HS-5 (cell line): ENCODE measurements at places on chromosomes 7 and 10.
A peak's percentile ranks its signal among the peaks of the same experiment; 100 is the strongest.

- DNase-seq = no peak
Measured at GRCh38 chr7:88969167-88969566, 173.6 kb upstream of the TEX47 start.

DNA sequence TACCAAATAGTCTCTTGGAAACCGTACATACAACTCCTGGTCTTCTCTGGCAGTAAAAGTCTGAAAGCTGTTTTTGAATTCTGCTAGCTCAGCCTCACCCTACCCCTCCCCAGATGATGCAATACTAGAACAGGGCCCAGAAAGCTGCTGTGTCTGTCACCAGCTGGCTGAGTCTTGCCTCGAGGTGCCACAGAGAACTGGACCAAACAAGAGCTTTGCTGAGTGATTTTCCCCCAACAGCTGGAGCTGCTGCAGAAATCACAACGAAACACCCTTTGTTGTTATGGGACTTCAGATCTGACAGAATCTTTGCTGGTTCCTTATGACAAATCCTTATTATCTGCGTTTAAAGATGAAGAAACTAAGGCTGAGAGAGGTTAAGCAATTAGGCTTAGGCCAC, 134.1 kb downstream of the SPAG6 start:
- DNase-seq = no peak

DNA sequence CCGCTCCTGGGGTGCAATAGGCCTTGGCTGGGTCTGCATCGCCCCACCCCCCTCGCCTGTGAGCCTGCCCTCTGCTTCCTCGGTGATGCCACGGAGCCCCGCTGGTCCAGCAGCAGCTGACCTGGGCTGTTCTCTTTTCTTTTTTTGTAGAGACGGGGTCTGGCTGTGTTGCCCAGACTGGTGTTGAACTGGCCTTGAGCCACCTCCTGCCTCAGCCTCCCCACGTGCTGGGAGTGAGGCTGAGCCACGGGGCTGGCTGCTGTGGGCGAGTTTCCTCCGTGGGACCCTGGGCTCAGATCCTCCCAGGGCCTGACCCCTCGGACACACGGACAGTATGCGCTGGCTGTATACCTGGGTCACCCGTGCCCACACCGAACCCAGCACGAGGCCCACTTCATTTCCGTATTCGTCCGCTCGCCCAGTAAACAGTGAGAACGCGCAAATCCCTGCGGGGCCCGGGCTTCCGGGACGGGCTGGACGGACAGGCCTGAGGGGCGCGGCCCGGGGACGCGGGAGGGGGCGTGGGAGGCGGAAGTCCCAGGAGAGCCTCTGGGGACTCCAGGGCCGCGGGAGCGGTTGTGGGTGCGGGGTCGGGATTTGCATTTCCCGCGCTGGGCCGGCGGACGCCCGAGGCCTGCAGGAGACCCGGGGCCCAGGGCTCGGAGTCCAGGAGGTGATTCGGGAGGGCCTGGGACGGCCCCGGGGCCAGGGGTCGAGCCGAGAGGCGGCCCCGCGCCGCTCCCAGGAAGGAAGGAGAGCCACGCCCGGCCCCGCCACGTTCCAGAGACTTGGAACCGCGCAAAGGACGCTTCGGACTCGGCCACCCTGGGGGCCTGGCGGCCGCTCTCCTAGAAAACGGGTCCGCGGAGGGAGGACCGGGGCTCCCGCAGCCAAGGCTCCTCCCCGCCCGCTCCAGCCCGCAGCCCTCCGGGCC, 57.7 kb upstream of the DNAJB6 start:
- DNase-seq = no peak

- DNase-seq = no peak
Measured at GRCh38 chr10:76310588-76311080, 879.2 kb downstream of the LRMDA start.

DNA sequence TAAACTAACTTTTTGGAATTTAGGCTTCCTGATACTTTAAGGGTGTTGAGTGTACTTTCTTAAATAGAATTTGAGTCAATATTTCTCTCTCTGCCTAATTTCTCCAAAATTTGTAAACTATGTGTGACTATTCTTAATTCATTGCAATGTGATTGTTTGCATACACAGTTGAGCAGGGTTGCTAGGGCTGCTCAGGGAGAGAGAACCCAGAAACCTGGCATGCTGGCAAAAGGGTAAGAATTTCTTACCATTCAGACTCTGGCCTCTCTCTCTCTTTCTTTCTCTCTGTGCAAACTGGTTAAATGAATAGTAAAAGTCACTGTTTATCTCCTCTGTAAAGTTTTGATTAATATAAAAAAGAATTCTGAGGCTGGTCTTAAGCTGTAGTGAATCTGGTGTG, 51.0 kb upstream of the NAMPT start:
- no peak for DNase-seq

- no peak for DNase-seq
Measured at GRCh38 chr10:13810568-13810967, 223.8 kb downstream of the PRPF18 start.

DNA sequence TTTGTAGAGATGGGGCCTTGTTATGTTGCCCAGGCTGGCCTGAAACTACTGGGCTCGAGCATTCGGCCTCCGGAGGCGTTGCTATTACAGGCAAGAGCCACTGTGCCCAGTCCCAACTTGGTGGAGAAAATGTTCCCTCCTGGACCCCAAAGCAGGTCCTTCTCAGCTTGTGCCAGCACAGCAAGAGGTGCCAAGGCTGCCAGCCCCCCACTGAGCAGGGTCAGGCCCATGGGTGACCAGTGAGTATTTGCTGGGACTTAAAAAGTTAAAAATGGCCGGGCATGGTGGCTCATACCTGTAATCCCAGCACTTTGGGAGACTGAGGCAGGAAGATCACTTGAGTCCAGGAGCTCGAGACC, 4.6 kb downstream of the MAFK start:
- no peak for DNase-seq

DNA sequence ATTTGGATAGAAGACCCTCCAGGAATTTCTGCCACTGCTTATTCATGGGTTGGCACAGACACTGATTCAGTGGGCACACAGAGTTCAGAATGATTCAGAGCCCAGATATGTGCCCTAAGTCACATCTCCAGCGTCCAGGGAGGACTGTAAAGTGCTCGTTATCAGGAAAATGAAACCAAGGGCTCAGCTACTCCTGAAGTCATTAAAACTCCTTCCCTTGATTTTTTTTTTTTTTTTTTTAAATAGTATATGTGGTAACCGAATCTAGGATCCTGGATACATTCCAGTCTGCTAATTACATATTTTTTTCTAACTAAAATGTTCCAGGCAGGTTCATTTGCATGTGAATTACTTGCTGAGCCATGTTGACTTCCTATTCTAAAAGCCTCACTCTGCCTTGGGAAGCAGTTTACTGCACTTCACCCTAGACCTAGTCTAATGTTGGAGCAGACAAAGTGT, 34.7 kb downstream of the MET start:
- DNase-seq = no peak

DNA sequence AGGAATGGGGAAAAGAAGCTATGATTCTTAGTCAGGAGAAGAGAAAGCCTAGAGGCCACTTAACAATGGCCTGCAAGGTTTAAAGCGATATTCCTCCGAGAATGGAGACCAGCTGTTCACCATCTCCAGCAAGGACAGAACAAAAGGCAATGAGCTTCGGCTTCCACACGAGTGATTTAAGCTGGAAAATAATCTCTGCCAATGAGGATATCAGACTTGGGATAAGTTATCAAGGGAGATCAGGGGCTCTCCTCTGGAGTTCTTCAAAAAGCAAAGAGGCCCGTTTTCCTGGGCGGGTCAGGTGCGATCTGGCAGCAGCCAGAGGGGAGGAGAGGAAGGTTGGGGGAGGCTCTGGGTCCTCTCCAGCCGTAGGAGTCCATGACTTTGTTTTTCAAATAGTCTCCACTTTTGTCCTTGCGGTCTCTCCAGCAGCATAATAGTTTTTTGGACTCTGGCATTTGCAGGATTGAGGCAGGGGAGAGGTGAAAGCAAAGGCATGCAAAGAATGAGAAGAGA, 211.3 kb downstream of the SKIDA1 start:
- no peak for DNase-seq

DNA sequence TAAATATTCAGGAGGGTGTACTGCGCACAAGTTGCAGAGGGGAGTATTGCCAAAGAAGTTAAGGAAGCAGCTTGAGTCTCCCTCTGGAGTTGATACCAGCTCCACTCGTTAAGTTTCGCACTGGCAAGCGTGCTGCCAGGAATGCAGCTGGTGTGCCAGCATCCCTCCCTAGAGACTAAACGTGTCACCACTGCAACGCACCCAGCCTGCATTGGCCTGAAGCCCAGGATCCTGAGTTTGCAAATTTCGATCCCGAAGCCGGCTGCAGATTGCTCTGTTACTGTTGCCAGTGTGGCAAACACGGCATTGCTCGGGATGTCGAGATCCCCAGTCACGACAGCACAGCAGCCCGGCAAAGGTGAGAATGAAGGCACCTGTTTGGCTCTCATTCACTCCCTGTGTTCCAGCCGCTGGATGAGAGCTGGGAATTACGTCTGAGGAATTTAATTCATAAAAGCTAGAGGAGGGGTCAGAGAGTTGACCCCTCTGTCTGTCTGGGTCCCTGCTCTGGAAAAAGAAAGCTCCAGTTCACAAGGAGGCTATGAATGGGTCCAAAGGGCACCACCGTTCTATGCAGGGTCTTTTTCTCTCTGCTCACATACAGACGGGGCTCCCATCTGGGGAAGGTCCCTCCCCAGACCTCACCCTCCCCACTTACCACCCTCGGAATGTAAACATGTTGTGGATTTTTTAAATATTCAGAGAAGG, 61.0 kb downstream of the NRP1 start:
- peak; percentile 56 for DNase-seq

DNA sequence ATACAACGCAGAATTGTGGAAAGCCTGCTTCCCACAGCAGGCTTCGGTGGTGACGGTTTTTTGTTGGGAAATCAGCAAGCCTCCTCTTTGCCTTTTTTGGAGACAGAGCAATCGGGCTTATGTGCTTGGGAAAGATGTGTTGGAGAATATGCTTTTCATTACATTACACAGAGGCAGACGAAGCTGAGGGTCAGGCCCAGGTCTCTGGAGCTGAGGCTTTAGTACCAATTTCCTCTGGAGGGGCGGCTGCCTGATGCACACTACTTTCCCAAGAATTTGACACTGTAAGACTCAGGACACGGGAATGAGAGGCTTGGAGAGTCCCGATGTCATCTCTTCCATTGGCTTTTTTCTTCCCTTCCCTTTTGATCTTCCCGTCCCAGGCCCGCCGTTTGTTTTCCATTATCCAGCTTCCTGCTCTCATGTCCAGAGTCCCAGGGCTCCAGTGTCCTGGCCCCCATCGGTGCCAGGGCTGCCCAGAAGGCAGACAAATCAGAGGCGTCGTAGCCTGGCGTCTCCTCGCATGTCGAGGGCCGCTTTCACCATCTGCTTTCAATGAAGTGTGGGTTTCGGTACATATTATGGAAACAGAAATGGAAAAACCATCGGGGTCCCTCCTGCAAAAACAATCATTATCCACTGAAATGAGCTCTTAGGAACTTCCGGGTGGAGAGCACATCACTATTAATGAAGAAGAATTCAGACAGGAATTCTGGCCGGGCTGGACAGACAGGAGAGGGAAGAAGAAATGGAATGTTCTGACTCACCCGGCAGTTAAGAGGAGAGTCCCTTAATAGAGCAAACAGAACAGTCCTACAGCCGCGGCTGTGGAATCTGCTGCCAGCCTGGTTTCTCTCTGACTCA, 123.0 kb upstream of the JCAD start:
- DNase-seq = peak; percentile 38

DNA sequence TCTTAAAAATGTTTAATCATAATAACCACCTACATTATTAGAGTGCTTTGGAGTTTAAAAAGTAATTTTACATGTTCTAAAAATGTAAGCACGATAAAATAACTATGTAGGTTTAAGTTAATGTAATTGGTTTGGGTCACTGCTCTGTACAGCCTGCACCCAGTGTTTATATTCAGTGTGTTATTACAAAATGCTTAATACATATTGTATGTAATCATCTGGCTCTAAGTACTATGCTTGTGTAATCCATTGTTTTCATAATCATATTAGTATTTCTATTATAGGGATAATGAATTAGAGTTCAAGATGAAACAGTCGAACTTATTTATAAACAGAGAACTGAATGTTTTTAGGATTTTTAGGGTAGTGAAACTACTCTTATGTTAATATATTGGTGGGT, 13.1 kb downstream of the RPA3 start:
- no peak for DNase-seq
